ENCODE measurements at places on chromosomes 3 and 15.
A peak's percentile ranks its signal among the peaks of the same experiment; 100 is the strongest.

- no peak for DNase-seq
These were observed 24.0 kb upstream of the PTPRG start for GRCh38 chr3:61537366-61537765.

DNA sequence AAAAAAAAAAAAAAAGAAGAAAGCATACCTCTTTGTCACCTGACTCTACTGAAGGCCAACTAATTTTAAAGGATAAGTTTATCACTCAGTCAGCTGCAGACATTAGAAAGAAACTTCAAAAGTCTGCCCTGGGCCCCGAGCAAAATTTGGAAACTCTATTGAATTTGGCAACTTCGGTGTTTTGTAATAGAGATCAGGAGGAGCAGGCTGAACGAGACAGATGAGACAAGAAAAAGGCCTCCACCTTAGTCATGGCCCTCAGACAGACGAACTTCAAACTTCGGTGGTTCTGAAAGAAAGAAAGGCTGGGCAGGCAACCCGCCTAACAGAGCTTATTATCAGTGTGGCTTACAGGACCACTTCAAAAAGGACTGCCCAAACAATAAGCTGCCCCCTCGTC is 18.5 kb downstream of the GLDN start:
- DNase-seq = no peak

GRCh38 chr3:194871143-194871863 is 185.6 kb downstream of the FAM43A start:
- DNase-seq = peak; percentile 80

GRCh38 chr3:165638034-165638433 is 199.2 kb downstream of the BCHE start:
- no peak for DNase-seq

DNA sequence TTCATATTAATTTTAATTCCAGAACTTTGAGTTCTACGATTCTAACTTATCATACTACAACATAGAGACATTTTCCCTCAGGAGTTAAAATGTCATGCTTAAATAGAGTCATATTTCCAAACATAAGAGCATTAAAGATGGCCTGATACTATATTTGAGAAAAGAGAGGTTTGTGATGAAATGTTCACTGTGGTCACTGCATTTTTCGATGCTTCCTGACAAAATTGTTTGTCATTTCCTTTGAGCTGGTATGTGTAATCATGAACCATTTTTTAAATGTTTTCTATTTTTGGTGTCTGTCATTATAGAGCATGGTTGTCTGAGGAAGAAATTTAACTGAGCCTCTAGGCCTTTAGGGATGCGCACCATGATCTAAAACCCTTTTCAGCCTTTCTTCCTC is 721.4 kb upstream of the NR2F2 start:
- DNase-seq = no peak

DNA sequence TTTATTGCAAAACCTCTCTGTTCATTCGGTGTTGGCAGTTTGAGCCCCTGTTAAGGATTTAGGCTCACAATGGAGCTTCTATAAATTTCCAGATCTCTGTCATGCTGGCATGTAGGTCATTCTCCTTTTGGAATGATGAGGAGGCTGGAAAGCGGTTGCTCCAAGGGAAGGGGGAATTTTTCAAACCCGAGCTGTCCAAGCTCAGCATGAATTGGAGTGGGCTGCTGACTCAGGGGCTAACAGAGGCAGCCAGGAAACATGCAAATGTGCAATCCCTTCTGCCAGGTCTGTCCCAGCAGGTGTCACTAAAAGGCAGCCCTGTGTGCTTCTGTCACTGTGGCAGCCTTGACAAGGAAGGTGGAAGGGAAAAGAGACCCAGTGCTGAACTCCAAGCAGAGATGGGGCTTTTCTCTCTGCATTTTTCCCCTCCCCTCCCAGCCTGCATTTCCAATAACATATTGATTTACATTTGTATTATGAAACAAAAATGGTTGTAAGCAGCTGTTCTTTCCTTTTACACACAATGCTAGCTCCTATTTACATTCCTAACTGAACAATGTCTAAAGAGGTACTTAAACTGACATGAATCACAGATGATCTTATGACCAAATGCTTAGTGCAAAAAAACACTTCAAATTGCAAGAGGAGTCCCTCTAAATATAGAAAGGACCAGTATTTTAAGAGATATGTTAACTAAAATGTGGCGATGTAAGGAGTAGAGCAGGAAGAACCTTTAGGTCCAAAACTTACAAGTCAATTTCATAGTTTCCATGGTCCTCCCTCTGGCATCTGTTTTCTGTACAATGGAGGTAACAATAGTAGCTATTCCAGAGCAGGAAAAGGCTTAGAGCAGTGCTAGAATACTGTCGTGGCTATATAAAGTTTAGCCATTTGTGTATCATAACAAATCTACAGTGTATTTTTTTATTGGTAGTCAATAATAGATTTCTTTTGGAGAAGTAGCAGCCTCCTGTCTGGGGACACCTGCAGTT is 84.5 kb upstream of the ATP10A start:
- DNase-seq = no peak

DNA sequence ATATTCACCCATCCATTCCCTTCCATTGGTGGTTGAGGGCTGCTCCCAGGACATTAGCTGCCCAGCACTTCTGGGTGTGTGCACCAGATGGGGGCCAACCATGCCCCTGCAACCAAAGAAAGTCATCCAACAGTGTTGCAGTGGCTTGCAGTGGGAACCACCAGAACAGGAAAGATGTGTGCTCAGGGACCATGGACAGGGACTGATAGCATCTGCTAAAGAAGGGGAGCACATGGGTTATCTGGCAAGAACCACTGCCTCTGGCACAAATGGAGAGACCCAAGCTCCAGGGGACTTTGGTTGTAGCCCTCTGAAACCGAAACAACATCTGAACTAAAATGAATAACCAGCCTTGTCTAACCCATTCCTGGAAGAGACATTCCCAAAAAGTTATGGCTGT is 8.1 kb downstream of the DCLK3 start:
- DNase-seq = no peak

GRCh38 chr3:186772701-186773417 is 10.5 kb upstream of the EIF4A2 start:
- DNase-seq = peak; percentile 54

DNA sequence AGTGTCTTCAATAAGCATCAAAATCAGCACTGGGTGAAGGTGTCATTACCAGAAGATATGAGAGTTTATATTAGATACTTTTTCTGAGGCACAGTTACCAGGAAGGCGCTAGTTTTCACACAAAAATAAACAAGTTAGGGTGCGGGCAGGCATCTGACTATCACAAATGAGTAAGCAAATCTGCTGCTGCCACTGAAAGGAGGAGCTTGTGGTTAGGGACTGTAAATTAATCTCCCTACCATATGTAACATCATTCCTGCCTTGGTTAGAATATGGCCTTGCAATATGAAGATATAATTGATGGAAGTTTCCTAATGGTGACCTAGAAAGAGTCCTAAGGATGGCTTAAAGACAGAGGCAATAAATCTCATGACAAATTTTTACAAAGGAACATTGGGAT is 19.5 kb upstream of the EID1 start:
- no peak for DNase-seq

All from large intestine (tissue), 12 donors.